Occipital lobe (tissue), 3 donors: ENCODE measurements at places on chromosomes 3 and 15. TPM values are rescaled to one million over a fixed set of nuclear protein-coding genes. Genes with fewer than 3 reads are reported as not detected.
A peak's percentile ranks its signal among the peaks of the same experiment; 100 is the strongest.

GRCh38 chr15:37758412-37758811 is 176.0 kb upstream of the TMCO5A start:
- DNase-seq = no peak

Gene CSTA
- total RNA-seq = not detected

GRCh38 chr3:61094608-61095007 is 156.6 kb downstream of the FHIT start:
- no peak for DNase-seq

Gene LDHAL6B
- not detected for total RNA-seq

GRCh38 chr3:24748520-24748919 is 253.9 kb upstream of the THRB start:
- no peak for DNase-seq

DNA sequence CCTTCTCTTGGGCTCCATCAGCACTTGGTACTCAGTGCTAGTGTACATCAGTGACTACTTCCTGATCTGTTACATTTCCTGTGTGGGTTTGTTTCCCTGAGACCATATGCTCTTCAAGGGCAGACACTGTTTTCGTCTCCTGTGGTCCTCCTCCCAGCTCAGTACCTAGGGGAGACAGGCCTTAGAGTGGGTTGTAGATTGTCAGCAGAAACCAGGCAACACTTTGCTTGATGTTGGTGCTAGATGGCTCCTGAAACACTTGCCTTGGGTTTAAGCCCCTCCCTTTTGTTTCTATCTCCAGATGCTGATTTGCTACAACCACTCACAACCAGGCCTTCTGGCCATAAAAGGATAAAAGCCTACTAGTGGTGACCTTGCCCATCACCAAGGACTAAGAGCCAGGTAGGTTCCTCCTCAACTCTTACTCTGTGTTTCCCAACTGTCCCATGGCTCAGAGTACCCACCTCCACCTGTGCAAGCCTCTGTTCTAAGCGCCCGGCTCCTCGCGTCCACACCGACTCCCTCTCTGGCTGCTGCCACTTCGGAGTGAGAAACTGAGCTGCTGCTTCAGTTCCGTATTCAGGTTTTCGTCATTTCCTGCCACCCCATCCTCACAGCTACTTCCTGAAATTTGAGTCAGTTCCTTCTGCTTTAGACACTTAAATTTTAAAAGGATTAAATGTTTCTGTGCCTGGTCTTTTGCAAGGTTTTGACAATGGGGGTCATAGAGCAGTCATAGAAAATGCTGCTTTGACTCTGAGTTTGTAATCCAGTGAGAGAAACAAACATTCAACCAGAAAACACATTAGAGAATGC is at the start of gene HCLS1:
Gene HCLS1 (minus strand): TSS at position 548 of the 816 bp plus-strand sequence. CDS start 2,556 bp downstream, outside the sequence.
- no peak for DNase-seq

GRCh38 chr3:152961323-152961722 is 126.4 kb downstream of the P2RY1 start:
- DNase-seq = no peak

GRCh38 chr3:38690185-38690584 is 40.7 kb upstream of the SCN5A start:
- no peak for DNase-seq

DNA sequence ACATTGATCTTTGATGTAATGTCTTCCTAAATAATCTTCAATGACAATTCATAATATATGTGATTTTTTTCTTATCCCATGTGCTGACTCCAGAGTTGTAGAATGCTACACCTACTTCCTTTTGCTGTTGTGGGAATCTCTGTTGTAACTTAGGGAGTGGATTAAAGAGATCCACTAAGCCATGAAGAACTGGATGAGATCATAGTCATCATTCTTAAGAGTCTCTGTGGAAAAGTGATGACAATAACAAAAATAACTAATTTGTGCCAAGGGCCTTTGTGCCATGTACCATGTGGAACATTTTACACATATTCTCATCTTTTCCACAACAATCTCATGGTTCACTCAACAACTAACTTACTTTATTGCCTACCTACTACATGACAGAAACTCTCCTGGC is 162.9 kb upstream of the PDZRN3 start:
- DNase-seq = no peak

DNA sequence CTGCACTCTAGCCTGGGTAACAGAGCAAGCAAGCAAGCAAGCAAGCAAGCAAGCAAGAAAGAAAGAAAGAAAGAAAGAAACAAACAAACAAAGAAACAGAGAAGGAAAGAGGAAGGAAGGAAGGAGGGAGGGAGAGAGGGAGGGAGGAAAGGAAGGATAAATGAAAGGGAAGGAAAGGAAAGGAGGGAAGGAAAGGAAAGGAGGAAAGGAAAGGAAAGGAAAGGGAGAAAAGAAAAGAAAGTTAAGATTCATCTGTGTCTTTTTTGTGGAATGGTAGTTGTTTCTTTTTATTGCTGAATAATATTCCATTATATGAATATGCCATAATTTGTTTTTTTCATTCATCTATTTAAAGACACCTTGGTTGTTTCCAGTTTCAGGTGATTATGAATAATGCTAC is 506.9 kb upstream of the NAALADL2 start:
- no peak for DNase-seq

DNA sequence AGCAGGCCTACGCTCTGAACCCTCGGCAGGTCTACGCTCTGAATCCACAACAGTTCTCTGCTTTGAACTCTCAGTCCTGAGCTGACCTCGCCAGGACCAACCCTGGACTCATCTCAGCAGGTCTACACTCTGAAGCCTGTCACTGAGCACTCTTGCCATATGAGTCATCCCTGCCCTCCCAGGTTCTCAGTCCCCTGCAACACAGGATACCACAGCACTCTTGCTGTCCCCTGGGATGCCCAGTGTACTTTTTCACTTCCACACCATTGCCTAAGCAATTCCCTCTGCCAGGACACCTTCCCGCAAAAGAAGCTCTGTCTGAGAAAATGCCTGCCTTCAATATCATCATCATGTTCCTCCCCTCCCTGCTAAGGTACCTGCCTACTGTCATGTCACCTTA is 42.0 kb downstream of the NUP210 start:
- DNase-seq = no peak

Gene TRH
- total RNA-seq = 1.1 TPM

DNA sequence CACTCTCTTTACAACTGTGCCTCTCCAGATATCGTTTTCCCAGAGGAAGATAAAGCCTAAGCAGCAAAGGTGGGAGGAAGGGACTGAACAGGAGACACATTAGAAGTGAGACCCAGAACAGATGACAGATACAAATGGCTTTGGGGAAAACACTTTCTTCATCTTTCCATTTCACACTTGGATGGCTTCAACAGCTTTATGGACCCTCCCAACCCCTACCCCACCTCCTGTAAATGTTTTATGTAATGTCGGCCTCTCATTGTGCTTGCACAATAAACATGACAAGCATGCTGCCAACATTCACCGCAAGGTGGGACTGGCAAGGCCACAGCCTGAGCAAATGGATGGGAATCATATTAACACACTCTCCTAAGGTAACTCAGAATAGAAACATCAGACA is 1088.6 kb downstream of the TUSC7 start:
- DNase-seq = no peak

DNA sequence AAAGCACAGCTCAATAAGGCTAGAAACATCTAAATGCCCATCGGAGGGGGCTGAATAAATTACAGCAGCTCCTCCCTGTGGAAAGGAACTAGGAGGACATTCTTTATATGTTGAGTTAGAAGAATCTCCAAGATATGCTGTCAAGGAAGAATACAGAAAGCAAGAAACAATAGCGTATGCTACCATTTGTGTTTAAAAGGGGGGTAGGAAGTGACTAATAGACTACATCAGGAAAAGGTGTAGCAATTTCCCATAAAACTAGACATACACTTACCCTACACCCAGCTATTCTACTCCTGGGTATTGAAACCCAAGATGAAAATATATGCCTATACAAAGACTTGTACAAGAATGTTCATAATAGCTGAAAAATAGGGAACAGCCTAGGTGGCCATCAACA is 21.6 kb downstream of the SEC61A1 start:
- DNase-seq = no peak

- no peak for DNase-seq
Observed at GRCh38 chr3:187484547-187485295, 116.5 kb downstream of the RTP4 start.

GRCh38 chr3:45771831-45772230 is 24.5 kb downstream of the SLC6A20 start:
- no peak for DNase-seq

DNA sequence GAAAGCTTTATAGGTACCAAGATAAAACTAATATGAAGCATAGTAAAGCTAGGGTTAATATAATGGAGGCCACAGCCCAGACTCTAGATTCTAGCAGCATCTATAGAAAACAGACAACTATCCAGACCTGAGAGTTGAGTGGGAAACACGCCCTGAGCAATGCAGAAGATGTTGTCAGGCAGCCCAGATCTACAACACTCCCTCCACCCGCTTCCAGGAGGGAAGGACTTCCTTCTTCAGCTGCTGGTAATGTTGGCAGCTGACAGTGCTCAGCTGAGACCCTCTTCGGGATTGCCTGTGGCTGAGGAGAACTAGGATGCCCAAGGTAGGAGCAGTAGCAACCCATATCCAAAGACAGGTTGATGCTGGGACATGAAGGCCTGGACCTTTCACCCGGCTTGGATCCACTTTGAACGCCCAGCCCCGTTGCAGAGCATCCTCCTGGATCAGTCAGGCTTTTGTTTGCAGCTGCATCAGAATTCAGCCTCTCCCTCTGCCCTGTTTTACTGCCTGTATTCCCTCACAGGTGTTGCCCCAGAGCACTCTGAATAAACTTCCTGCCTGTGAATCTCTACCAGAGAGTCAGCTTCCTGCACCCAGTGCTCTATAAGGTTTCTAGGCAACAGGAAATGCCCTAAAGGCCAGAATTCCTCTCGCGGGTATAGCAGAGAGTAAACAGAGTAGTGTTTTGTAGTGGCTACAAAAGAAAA is 174.7 kb upstream of the IL12A start:
- DNase-seq = no peak

GRCh38 chr3:17949101-17949500 is 206.7 kb upstream of the TBC1D5 start:
- DNase-seq = no peak

DNA sequence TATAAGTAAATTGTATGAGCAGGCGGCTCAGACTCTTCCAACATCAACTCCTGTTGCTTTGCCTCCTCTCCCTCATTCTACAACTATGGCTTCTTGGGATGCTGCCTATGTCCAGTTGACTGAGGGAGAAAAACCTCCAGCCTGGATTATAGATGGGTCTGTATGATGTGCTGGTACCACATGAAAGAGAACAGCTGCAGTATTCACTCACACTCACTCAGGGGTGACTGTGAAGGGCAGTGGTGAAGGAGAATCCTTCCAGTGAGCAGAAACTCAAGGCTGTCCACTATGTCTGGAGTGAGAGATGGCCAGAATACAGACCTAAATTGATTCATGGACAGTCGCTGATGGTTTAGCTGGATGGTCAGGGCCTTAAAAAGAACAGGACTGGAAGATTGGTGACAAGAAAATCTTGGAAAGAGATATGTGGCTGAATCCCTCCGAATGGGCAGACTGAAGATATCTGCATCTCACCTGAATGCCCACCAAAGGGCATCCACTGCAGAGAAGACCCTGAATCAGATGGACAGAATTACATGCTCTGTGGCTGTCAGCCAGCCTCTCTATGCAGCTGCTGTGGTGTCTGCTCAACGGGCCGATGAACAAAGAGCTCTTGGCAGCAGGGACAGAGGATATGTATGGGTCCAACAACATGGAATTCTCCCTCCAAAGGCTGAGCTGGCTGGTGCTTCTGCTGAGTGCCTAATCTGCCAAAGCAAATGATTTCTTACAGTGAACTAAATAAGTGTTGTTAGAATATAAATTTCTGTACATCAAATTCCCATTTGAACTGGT is 1.9 kb upstream of the BCL2L10 start:
- DNase-seq = peak; percentile 35

- DNase-seq = no peak
Observed at GRCh38 chr15:22780267-22780666, 6.2 kb upstream of the NIPA1 start.

- no peak for DNase-seq
Observed at GRCh38 chr15:83578691-83579090, 75.2 kb upstream of the ADAMTSL3 start.

GRCh38 chr3:66140743-66141372 is 79.9 kb upstream of the SLC25A26 start:
- no peak for DNase-seq

DNA sequence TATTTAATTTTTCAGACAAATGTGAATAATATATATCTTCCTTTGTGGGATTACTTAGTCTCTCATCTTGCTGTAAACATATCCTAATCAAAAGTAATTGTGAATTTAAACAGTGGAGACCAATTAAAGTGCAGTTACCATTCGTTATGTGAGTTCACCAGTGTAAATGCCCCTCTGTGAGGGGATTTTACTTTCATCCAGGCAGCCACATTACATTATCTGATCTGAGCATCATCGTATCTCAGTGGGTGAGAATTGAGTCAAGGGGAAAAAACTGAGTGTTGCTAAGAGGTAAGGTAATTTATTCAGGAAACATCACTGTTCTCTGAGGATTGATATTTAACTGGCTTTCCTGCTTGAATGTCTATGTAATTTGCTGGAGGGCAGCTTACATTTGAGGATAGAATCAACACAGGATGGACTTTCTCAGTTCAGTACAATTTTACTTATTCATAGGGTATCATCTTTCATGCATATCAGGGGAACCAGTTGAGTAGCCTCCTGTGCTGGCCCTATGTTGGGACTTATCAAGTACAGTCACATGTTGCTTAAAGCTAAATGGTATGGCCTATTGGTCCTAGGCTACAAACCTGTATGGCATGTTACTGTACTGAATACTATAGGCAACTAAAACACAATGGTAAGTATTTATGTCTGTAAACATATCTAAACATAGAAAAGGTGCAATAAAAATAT is 219.7 kb downstream of the CD47 start:
- DNase-seq = no peak

GRCh38 chr3:195270079-195270816 is 711 bp downstream of the XXYLT1 start:
- DNase-seq = no peak
